ENCODE measurements at places on chromosomes 5 and 9.

DNA sequence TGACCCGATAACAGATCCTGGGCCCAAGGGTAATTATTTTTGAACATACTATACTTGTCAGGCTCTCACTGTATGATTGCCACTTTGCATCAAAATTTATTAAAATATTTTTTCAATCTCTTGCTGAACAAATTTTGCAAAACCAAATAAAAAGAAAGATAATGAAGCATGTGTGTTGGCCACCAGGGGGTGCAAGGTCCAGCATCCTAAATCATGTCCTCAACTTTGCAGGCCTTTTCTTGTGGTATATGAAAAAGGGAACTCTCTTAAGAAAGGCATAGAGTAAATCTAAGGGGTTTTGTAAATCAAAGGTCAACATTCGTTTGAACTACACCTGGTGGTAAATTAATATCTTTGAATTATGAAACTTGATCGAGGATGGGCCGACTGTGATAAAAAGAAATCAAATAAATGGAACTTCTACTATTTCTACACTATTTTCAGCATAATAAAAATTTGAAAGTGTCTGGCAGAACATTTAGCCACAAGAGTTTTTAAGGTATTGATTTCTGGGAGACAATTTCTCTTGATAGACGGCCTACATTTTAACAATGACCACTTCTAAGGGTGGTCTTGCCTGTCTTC is 676.5 kb downstream of the DMRTA1 start:
- DNase-seq = peak; percentile 31

DNA sequence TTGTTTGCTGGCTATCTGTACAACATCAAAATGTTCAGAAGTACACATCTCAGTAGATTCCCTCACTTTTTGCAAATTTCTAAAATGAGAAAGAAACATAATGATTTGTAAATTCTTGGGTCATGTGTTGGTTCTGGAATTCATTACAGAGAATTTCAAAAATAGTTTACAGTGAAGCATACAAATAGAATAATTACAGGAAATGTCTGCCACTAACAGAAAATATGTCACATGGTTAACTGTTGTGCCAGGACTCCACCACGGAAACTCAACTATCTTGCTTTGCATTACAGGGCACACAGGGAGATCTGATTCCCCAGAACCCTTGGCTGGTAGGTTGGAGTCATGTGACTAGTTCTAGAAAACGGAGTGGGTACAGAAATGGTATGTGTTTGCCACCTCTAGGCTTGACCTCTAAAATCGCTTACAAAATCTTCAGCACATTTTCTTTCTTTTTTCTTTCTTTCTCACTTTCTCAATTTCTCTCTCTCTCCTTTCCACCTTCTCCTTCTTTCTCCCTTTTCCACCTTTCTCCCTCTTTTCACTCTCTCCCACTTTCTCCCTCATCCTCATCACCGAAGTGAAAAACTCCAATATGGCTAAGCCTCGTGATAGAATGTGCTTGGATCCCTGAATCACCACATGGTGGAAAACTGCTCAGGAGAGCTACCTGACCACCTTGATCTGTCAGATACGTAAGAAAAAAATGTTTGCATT is 32.4 kb downstream of the RASEF start:
- DNase-seq = no peak

- DNase-seq = no peak
These were observed 142.6 kb upstream of the GAS1 start for GRCh38 chr9:87089929-87090328.

DNA sequence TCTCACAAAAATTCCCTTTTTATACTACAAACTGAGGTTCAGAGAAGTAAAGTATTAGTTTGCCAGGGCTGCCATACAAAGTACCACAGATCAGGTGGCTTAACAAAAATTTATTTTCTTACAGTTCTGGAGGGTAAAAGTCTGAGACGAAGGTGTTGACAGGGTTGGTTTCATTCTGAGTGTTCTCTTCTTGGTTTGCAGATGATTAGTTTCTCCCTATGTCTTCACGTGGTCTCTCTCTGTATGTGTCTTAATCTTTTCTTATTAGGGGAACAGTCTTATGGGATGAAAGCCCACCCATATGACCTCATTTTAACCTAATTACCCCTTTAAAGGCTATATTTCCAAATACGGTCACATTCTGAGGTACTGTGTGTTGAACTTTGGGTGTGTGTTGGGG is 274.2 kb downstream of the BRINP1 start:
- DNase-seq = no peak

DNA sequence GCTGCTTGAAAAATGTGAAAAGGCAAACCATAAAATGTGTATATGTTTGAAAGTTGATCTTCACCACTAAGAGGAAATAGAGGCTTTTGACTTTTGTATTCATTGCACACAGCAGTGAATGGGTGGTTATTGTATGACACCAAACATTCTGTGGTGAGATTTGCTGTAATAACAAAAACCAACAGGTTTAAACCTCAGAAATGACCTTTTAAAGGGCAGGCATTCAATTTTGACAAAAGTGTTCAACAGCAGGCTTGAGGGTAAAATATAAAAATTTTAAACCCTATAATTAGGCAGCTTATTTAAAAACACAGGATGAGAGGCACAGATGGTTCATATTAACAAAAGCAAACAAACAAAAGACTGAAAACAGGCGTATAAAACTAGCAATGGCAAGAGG is 128.1 kb upstream of the NUDT12 start:
- no peak for DNase-seq

DNA sequence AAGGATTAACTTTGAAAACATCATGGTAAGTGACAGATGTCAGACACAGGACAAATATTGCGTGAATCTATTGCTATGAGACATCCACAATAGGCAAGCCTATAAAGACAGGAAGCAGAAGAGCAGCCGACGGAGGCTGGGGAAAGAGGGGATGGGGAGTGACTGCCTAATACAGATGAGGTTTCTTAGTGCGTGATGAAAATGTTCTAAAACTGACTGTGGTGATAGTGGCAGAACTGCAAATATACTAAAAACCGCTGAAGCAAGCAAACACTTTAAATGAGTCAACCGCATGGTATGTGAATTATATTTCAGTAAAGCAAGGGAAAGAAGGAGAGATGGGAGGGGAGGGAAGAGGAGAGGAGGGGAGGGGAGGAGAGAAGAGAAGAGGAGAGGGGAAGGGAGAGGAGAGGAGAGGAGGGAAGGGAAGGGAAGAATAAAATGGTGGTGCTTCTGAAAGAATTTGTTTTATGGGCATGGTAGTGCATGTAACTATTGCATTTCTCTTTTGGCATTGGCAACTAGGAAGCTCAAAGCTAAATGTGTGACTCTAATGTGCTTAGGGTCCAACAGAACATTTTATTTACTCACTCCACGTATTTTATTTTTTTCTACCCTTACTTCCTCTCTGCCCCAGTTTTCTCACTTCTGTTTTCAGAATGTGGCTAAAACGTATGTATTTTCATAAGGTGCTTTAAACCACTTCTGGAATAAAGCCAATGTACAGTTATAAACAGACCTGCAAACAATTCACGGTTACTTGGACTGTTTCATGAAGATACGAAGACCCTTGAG is 21.3 kb downstream of the AKNA start:
- peak; percentile 89 for DNase-seq

- DNase-seq = no peak
These were observed 148.8 kb downstream of the MTX3 start for GRCh38 chr5:79842006-79842881.

DNA sequence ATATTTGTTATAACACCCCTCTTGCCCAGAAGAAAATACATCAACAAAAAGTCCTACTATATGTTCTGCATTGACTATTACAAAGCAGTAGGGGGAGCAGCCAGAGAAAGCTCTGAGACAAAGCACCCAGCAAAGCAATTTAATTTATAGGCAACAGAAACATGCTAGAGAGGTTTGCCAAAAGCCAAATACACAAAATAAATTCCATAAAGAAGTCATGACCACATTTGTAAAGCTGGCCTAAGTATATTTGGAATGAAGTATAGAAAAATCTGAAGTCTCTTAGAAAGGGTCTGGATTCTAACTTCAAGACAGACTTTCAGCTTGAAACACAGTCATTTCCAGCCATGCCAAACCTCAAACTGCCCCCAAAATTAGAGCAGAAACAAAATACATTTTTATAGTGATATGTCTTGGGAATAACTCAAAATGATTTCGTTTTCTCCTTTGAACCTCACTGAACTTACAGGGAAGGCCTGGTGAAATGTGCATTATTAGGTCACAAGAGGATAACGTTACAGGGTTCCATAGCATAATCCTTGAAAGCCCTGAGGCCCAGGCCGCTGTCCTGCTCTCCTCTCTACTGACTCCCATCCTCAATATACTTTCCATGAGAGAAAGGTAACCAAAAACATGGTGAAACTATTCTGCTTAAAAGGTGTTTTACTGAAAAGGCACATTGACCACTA is 451.8 kb downstream of the RAB3C start:
- DNase-seq = peak; percentile 79

DNA sequence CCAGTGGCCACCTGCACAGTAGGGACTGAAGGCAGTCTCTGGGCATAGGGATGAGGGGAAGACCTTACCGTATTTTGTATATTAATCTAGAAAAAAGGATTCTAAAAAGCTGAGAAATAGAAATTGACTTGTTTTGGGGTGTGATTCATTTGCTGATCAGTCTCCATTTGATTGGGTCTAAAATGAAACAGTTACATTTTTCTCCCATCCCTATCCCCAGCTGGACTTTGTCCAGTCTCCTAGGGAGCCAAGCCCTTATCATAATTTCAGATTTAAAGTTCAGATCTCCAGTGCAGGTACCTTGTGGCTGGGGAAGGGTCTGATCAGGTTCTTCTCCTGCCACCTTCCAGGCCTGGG is 240.8 kb downstream of the FANCC start:
- no peak for DNase-seq

DNA sequence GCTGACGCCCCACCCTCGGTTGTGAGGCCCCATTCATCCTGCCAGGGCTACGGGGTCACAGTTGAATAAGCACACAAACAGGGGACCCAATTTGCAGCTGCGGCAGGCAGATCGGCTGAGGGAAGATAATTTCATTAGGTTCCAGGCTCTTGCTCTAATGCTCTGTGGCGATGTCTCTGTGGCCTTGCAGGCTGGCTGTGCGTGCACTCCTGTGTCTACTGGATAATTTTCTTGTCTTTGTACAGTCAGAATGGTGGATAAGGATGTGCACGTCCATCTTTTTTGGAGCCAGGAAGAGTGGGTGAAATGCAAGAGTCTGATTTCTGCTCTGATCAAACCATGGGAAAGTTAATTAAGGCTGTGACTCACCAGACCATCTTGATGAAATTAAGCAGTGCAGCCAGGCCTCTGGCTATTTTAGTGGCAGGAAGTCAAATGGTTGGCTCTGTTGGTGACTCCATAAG is 39.2 kb downstream of the NSG2 start:
- no peak for DNase-seq

- no peak for DNase-seq
These were observed 739.0 kb downstream of the DTWD2 start for GRCh38 chr5:118249386-118249785.

DNA sequence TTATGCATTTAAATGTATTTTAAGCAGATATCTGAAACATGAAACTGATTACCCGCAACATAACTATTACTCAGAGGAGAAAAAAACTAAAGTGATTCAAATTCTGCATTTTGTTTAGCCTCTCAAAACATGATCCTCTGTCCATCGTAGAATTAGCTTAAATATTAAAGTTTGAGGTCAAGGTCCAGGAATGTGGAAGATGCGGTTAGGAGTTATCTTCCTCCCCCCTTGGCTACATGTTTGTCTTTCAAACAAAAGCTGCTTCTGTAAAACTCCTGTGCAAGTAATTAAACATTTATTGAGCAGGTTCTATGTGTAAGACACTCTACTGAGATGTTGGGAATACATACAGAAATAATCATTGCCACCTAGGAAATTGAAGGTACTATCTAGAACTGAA is 175.0 kb upstream of the ISL1 start:
- DNase-seq = no peak

GRCh38 chr5:528629-529511 is 4.6 kb upstream of the SLC9A3 start:
- DNase-seq = no peak

DNA sequence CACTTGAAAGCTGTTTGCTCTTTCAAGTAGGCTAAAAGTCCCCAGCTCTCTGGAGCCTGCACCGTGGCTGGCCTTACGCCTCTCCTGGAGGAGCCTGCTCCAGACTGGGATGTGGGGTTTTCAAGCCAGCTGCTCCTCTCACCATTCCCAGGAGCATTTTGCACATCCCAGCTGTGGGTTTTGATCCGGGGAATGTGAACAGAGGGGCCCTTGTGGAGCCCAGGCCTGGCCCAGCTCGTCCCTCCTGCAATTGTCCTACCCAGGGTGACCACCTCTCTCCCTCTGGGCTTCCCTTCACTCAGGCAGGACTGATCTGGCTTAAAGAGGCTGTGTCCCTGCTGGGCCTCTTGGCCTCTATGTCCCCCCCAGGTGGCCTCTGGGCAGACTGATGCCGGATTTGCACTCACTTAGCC is 32.5 kb upstream of the TIFAB start:
- DNase-seq = no peak

- DNase-seq = no peak
These were observed 97.5 kb downstream of the PHF2 start for GRCh38 chr9:93673839-93674334.

GRCh38 chr5:143134269-143134668 is 269.2 kb downstream of the NR3C1 start:
- peak; percentile 16 for DNase-seq

DNA sequence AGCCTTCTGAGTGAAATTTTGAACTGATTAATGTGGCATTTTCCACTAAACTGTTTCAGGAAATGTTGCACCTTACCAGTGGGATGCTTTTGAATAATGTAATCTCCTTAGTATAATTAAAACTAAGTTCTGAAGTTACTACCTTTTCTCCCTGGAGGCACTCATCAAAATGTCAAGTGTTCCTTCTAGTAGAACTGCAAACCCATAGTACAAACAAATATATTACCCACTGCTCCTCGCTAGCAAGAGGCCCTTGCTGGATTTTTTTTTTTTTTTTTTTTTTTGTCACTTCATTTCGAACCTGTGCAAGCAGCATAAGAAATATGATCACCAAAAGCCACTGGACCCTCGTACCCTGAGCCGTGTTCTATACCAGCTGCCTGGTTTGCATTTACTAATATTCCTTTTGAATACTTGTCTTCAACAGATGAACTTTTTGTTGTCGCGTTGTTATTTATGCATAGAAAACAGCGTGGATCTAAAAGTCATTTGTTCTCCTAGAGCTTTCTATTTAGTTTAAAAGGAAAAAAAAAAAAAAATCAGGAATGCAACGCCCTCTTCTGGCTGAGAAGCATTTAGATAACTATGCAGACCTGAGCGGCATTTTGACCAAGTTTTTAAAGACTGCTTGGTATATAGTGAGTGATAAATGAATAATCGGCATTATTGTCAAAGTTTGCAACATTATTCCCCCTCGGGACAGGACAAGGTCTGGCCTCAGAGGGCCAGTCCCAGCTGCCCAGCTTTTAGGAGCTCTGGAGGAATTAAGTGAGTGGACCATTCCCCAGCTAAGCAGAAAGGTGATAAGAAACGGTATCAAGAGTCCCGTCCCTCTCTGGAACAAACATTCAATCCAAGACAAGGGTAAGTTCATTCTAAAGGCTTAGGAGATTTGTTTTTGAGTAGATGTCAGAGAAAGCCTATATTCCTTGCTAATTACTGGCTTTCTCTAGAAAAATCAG is 162.5 kb upstream of the KIF2A start:
- DNase-seq = peak; percentile 37

All from iris pigment epithelial cell (primary cell).